GM10248 (cell line): ENCODE measurements at places on chromosomes 6 and 20.

DNA sequence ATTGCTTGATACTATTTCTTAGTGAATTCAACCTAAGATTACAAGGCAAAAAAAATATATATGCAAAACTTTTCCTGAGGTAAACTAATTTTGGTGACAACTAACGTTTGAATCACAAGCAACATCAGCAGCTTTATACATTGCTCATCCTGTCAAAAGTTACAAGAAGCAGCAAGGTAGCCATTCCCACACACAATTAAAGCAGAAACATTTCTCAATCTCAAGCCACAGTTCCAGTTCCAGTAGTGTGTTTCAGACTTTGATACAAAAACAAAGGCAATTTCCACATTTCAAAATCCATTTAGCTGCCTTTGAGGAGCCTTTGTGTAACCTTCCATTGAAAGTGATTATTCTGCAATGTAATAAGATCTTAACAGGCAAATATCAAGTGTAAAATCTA is 191.0 kb downstream of the WDR27 start:
- no peak for DNase-seq

- no peak for DNase-seq
Measured at GRCh38 chr6:51269876-51270275, 451.2 kb downstream of the TFAP2B start.

DNA sequence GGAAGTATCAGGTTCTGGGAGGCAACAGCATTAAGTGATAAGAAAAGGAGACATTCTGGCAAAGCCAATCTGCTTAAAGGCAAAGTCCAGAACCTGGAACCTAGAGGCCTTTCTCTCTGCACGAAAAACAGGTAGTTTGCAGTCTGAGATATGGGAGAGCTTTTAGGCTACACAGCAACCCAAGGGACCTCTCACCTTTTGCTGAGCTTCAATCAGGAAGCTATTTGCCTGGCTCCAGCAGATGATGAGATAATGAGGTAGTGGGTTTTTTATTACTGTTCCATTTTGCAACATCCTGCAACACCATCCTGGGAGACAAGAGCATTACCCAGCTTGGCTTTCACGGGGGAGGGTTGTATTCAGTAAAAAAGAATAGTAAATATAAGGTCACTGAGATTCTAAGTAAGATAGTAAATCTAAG is 143.1 kb downstream of the ADGRG6 start:
- DNase-seq: no peak

- no peak for DNase-seq
Measured at GRCh38 chr6:139742671-139743070, 368.2 kb upstream of the CITED2 start.

DNA sequence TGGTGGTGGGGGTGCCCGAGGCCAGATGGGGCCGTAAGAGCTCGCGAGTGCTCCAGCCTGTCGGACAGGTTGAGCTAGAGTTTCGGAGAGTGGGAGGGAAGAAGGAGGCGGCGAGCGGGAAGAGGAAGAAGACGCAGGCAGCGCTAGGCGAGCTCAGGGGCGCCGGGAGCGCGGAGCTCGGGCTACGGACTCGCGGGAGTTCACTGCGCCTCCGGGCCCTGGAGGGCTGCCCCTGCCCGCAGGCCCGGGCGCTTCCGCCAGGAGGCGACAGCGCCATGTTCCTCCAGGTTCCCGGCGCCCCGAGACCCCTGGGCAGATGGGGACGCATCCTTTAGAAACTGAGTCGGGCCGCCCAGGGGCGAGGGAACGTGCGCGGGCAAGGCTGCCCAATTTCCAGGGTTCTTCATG is 984 bp downstream of the TFAP2C start:
- peak; percentile 39 for DNase-seq

DNA sequence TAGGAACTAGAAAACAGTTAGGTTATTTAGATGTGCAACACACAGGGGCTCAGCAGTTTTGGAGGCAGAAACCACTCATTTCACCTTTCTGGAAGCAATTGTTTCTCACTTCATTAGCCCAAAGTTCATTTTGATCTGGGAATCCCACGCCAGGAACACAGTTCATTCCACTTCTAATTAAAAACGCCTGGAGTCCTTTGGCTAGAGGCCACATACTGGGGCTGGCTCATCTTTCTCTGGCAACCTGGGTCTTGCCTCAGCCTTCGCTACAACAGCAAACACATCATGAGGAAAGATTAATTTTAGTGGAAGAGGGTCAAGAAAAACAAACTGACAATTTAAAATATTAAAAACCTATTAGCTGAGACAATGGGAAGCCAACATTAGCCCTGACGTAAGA is 69.7 kb downstream of the RFPL4B start:
- DNase-seq: no peak

- DNase-seq: no peak
Measured at GRCh38 chr6:23268348-23268747, 699.0 kb downstream of the HDGFL1 start.

- DNase-seq: no peak
Measured at GRCh38 chr20:57198132-57199072, 68.0 kb downstream of the BMP7 start.

GRCh38 chr6:152748843-152749242 is 1.8 kb upstream of the VIP start:
- DNase-seq: no peak

DNA sequence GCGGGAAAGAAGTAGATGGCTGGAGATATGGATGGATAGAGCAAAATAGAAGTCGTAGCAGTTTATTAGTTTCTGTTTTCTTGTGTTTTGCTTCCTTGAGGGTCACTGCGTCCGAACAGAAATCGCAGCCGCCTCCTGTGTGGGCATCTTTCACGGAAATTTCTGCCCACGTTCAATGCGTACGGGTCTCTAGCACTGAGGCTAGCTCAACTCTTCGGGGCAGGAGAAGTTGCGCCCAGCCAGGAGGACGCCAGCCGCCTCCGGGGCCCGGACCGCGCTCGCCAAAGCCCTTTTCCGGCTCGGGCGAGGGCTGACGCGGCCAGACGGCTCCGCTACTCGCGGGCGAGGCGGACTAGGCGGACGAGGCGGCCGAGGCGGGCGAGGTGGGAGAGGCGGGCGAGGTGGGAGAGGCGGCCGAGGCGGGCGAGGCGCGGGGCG is 814 bp downstream of the TFAP2B start:
- DNase-seq: no peak

- peak; percentile 45 for DNase-seq
Measured at GRCh38 chr20:25584905-25585704, at the start of gene NINL. TSS of gene NINL (minus strand) at chr20:25585531. CDS start at chr20:25526587, 58,944 bp downstream.

DNA sequence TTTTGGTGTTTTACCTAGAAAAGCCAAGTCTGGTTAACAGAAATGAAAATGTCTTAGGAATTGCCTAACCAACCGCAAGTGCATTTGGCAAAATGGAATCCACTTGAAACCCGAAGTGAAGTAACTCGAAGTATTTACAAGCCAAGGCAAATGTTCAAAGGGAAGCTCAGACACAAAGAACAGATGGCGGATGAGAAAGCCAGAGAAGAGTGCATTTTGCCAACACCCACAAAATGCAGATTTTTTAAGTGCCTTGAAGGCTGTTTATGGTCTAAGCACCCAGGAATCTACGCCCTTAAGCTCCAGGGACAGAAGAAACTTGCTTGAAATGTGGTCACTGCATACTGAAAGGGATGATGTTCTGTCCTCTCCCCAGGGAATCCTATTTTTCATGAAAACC is 70.0 kb upstream of the TBXT start:
- DNase-seq: no peak

GRCh38 chr20:20505554-20505953 is 137.7 kb downstream of the INSM1 start:
- peak; percentile 42 for DNase-seq

DNA sequence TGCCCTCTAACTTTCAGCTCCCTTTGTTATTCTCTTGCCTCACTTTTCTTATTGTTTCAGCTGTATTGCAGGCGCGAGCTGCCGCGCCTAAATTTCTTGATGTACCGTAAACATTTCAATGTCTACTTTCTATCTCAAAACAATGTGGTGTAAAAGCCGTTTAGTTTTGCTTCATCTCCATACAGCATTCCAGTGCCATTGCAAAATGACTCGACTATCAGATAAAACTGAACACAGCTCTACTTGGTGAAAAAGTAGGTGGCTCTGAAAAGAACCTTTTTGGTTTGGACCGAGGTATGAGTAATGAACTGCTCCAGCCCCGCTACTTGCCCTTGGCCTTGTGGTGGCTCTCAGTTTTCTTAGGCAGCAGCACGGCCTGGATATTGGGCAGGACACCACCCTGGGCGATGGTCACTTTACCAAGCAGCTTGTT is 74.6 kb downstream of the OR2B2 start:
- no peak for DNase-seq

GRCh38 chr6:137019476-137020272 is 25.1 kb downstream of the IL20RA start:
- no peak for DNase-seq

DNA sequence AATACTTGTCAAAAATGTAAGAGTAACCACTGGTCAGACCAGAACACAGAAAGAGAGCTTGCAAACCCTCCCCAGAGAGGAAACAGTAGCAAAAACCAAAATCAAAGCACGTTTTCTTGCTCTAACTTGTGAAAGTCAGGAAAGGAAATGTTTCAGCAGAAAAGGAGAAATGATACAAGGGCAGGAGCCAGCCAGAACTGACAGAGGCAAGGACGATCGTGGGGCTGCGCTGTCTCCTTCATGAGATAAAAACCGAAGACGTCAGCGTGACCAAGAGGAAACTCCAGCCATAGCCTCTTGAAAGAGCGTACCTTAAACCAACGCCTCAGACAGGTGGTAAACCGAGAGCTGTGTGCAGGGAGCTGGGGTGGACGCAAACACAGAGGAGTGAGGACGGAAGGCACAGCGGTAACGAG is 27.5 kb downstream of the LAMA5 start:
- DNase-seq: peak; percentile 77

GRCh38 chr20:43942201-43942590 is 27.5 kb downstream of the TOX2 start:
- DNase-seq: no peak

DNA sequence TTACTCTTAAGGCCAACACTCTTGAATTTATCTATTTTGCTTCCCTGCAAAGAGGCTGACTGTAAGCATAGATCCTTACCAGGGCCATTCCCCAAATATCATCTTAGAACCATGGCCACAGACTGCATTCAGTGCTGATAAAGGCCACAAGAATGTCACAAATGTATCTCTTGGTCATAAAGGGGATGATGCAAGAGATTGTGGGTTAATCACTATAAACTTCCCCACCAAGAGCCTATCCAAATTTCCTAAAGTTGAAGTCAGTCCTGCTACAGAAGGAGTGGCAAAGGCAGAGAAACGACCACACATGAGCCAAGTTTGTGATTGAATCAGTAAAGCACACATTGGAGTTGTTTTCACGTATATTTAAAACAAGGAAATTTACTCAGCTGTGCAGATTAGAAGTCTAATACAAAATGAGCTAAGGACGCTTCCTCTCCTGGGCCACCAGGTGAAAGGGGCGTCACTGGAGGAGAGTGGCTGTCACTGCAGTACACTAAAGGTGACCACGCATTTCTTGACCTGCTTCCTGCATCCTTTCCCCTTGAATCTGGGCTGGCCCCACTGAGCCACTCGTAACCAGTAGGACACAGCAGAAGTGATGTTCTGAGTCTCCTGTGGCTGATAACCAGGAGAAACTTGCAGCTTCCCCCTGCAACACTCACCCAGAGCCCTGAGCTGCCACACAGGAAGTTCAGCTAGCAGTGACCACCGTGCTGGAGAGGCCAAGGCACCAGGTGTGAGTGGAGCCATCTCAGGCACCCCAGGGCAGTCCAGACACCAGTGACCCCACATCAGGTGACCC is 181.9 kb downstream of the SYNDIG1 start:
- no peak for DNase-seq

- no peak for DNase-seq
Measured at GRCh38 chr20:31693987-31694661, 28.5 kb downstream of the BCL2L1 start.

- DNase-seq: no peak
Measured at GRCh38 chr6:3355358-3356055, 96.8 kb downstream of the PSMG4 start.

DNA sequence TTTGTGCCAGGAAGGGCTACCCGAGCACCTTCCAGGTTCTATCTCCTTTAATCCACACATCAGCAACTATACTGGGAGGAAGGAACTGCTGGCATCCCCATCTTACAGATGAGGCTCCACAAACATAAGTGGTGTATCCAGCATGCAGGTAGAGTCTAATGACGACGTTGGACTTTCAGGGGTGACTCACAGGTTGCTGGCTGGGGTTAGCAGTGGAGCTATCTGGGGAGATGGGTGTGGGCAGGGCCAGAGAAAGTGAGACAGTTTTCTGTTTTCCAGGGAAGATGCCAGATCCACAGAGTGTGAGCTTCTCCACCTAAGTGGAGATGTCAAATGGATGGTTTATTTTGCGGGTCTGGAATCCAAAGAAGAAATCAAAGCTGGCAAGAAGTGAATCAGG is 31.8 kb downstream of the CDH22 start:
- no peak for DNase-seq

GRCh38 chr20:56433221-56433879 is 21.3 kb downstream of the CASS4 start:
- no peak for DNase-seq

DNA sequence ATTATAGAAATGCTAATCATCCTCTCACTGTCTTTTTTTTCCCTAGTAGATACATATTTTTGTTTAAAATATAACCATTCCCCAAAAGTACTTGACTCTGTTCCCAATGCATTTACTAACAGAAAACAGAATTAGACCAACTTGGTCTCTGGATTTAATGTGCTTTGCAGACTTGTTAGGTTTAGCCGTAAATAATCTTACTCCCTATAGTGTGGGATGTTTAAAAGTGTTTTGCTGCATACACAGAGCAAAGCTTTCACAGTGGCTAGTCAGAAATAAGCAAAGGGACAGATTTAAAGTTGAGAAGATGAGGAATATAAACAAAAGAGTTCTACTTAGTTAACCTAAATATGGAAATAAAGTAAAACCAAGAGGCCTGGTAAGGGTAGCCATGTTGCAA is 527.5 kb downstream of the HDGFL1 start:
- DNase-seq: no peak

GRCh38 chr6:30135757-30136156 is at the start of gene TRIM40:
TSS of gene TRIM40 (plus strand) at chr6:30136140. CDS start at chr6:30137037, 897 bp downstream.
- no peak for DNase-seq

DNA sequence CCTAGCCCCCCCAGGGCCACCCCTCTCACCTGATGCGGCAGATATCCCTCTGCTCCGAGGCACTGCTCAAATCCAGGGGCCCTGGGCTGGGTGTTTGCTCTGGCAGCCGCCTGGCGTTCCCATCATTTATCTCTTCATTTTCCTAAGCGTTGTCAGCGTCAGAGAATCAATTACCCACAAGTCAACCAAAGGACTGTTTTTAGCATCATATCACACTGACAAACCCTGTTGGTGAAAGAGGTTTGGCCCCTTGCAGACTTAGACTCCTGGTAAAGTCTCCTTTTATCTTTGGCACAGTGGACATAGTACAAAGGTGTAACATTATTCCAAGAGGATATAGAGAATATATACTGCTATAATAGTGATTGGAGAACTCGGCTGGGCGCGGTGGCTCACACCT is at the start of gene GHRH:
TSS of gene GHRH (minus strand) at position 101 of the 400 bp plus-strand sequence. CDS start 4,925 bp downstream, outside the sequence.
- no peak for DNase-seq

- no peak for DNase-seq
Measured at GRCh38 chr20:9515214-9515585, 810 bp downstream of the LAMP5 start.
